Astrocyte of the hippocampus (primary cell): ENCODE measurements at places on chromosomes 2 and 18.

GRCh38 chr18:72107647-72108383 lies 436.3 kb downstream of the CBLN2 start:
- peak; percentile 35 for DNase-seq

DNA sequence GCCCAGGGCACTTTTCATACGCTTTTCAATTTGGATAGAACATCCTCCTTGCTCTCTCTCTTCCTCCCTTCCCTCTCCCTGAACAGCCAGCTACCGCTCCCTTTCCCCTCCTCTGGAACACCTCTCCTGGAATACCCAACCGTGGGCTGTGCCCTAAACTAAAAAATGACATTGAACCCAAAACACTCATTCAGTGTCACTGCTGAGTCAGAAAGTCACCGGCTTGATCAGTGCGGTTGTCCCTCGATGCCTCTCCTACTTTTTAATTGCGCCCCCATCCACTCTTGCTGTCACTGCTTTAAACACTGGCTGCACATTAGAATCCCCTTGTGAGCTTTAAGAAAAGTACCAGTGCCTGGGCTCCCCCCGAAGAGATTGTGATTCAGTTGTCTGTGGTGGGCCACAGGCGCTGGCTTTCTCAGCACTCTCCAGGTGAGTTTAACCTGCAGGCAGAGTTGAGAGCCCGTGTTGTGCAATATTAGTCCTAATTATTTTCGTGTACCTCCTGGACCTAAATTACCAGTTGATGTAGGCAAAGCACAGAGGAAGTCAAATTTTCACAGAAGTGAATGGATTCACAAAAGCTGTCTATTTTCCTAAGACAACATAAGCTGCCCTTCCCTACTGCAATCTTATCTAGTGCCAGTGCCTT lies 302.0 kb downstream of the PRKCE start:
- DNase-seq: no peak

- peak; percentile 67 for DNase-seq
These were observed 83.2 kb upstream of the DTNB start for GRCh38 chr2:25756536-25756935.

DNA sequence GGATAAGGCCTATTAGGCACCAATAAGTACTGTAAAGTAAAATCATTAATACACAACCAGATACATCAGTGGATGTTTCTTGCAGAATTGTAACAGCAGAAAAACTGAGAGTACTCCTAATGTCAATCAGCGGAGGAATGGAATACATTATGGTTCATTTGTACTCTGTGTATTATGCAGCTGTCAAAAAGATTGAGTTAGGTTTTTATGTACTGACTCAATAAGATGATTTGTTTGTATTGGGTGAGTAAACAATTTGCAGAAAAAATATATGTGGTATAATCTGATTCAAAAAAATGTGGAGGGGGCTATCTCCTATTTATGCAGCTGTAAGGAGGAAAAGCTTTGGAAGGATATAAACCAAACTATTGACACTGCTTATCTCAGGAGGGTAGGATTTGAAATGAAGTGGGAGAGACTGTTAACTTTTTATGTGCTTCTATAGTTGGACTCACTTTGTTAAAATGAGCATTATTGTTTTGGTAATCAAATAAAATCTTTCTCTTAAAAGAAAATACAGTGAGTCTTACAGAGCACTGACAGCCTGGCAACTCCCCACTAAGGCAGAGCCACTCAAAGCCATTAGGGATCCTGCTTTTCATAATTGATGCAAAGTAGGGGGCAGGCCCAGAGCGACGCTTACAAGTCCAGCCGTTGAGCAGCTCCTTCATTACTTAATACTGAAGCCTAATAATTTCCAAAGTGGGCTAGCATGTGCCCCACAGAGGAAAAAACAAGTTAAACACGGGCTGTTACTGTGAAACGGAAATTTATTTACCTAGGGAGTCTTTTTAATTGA lies 168.8 kb downstream of the PHLPP1 start:
- peak; percentile 24 for DNase-seq

GRCh38 chr2:189179570-189179950 lies at the start of gene COL5A2:
Gene COL5A2, minus strand, starts transcription at chr2:189179761. Its CDS starts 157 bp downstream, at chr2:189179604.
- peak; percentile 92 for DNase-seq

- DNase-seq: no peak
These were observed 48.1 kb downstream of the TSN start for GRCh38 chr2:121803503-121803902.

GRCh38 chr2:58098254-58099095 lies 51.9 kb downstream of the VRK2 start:
- DNase-seq: no peak

DNA sequence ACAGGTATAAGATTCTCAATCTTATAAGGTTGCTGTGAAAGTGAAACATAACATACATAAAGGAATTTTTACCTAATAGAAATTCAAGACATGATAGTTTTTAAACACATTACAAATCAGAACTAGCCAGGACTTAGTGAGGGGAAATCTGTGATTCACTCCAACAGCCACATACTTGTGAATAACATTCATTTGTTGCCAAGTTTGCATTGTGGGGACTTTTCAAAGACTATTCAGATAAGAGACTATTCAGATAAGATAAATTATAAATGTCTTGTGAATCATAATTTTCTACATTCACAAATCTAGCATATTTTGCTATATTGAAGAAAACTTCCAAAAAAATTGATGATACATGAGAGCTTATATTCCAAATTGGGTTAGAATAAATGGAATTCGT lies 345.3 kb upstream of the CDH20 start:
- DNase-seq: peak; percentile 43

DNA sequence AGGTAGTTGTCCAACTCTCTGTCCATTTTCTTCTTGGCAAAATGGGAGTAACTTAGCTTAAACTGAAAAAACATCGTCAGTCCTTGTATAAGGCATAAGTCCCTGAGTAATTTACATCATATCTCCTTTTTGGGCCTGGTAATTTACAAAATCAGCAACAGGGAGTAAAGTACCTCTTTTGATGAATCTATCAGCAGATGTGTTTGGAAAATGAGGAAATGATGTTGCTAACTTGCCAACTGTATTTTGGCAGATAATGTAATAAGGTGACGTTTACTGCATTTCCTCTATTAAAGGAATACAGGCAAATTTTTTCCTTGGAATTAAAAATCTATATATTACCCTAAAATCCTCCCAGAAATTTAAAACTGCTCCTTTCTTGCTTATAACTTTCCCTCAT lies 29.2 kb downstream of the ANKRD44 start:
- no peak for DNase-seq

- DNase-seq: peak; percentile 72
These were observed 91.3 kb upstream of the RBBP8 start for GRCh38 chr18:22841840-22842239.

DNA sequence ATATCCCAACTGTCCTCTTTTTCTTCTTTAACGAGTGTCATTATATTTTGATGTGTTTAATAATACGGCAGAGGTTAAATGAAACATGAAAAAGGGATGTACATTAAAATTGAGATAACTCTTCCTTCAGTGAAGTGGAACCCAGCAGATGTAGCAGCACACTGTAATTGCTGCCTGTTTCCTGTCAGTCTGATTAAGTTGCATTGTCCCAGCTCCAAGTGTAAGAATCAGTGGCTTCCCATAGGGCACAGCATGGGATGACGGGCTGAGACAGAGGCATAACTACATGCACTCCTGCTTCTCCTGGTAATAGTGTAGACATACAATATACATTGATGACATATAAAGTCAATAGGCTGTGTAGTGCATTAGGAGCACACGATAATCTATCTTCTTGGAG lies 175.8 kb upstream of the TCF4 start:
- no peak for DNase-seq

DNA sequence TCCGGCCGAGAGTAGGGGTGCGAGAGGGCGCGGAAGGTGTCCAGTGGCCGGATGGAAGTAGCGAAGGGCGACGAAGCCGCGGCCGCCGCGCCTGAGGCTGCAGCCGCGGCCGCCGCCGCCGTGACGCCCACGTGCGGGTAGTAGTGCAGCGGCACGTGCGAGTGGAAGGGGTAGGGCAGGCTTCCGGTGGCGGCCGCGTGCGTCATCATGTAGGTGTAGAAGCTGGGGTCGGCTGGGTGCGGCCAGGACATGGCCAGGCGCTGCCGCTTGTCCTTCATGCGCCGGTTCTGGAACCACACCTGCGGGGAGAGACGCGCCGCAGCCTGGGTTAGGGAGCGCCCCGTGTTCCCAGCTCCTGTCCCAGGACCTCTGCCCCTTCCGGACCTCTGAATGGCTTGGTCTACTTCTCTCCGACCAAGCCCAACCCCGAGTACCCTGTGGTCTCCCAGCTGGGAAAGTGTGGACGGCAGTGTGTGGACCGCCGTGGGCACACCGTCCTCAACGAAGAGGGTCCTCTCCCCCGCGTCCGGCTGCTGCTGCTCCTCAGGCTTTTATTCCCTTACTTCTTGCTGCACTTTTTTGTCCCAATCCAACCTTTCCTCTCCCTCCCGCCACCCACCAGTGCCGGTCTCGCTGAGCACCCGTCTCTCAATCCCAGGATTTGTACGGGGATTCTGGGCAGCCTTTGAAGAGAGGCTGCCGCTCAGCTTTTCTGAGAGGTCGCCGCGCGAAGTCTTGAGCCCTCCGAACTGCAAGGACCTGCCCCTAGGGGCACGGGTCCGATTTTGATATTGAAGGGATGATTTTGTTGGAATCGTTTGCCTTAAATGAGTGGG lies 3.0 kb downstream of the EVX2 start:
- DNase-seq: no peak

GRCh38 chr2:65727381-65727780 lies 295.0 kb upstream of the SPRED2 start:
- DNase-seq: no peak

- peak; percentile 62 for DNase-seq
These were observed 37.6 kb downstream of the ZNF516 start for GRCh38 chr18:76457475-76457874.

DNA sequence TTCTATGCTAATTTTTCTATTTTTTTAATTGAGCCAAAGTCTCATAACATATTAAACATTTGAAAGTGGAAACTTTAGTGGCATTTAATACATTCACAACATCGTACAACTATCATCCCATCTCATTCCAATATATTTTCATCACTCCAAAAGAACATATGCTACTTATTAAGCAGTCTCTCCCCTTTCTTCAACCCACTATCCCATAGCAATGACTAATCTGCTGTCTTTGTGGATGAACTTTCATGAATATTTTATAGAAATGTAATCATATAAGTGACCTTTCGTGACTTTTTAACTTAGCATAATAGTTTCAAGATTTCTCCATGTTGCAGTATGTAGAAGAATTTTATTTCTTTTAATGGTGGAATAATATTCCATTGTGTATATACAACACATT lies 90.3 kb downstream of the CCDC178 start:
- no peak for DNase-seq

- DNase-seq: no peak
These were observed 1.0 kb downstream of the GAREM2 start for GRCh38 chr2:26173776-26174482.

DNA sequence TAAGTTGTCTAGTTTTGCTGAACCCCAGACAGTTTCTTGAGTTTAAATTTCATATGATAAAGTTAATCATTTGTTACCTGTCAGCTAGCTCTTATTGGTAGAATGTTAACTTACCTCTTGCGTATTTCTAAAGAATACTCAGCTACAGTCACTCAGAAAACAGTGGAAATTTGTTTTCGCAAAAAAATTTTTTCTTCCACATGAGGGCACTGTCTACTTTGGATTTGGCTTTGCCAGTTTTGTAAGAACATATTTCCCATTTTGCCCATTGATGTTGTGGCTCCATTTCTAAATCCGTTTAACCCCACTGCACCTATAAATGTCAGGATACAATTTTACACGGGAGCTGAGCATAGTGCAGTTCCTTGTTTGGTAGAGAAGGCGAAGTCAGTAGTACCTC lies 19.1 kb upstream of the GCFC2 start:
- peak; percentile 35 for DNase-seq

- DNase-seq: no peak
These were observed 27.8 kb downstream of the RAB31 start for GRCh38 chr18:9735879-9736278.

DNA sequence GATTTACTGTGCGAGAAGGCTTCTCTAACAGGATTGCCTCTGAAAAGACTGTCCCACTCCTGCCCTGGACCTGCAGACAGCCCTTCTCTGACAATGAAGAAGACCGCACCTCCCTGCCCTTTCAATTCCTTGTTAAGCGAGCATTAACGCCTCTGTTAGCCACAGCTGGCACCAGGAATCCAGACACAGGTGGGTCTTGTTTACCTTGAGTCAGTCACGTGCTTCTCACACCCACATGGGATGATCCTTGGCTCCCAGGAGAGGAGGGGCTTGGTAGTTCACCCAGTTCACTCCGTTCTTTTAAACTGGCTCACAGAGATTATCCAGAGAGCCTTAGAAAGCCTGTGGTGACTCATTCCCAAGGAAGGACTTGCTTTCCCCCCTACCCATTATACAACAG lies 410.5 kb upstream of the MEIS1 start:
- no peak for DNase-seq

- no peak for DNase-seq
These were observed 206.1 kb downstream of the KLHL29 start for GRCh38 chr2:23591111-23591510.

DNA sequence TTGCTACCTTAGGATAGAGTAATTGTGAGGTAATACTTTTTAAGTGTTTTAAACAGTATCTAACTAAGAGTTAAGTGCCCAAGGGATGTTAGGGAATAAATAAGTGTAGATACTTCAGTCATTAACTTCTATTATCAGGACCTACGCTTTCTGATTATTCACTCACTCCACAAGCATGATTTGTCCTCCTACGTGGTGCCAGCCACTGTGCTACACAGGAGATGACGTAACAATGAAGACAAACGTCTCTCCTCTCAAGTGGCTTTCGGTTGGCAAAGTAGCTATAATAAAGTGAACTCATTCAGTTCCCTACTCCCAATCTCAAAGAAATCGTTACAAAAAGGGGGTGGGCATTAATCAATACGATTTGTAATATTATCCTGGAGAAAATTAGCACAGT lies 100.9 kb upstream of the SETBP1 start:
- DNase-seq: no peak

- peak; percentile 28 for DNase-seq
These were observed 477.4 kb downstream of the CPS1 start for GRCh38 chr2:211033765-211034164.

DNA sequence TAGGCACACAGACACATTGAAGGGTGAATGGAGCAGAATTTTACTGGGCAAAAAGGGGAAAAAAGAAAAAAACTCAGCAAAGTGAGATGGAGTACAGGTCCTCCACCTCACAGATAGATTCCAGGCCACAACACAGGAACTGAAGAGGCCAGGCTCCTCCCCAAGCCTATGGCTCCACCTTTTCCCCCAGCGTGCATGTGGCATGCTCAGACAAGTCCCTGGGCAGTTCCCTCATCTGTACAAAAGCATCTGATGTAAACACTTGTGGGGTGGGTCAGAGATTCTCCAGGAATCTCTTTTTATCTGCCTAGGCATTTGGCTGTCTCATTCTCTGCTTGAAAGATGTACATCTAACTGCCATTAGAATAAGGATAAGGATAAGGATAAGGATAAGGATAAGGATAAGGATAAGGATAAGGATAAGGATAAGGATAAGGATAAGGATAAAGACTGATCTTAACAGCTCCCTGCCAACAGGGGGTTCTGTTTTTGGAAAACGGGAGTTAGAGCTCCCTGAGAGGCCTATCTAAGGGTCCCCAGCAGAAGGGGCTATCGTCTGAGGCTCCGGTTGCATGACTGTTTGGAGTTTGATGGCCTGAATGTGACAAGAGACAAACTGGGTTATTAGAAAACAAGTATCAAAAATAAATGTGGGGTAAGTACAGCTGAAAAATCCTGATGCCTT lies 17.2 kb upstream of the ASXL3 start:
- DNase-seq: peak; percentile 20
